ENCODE measurements at places on chromosomes 2 and 18.

DNA sequence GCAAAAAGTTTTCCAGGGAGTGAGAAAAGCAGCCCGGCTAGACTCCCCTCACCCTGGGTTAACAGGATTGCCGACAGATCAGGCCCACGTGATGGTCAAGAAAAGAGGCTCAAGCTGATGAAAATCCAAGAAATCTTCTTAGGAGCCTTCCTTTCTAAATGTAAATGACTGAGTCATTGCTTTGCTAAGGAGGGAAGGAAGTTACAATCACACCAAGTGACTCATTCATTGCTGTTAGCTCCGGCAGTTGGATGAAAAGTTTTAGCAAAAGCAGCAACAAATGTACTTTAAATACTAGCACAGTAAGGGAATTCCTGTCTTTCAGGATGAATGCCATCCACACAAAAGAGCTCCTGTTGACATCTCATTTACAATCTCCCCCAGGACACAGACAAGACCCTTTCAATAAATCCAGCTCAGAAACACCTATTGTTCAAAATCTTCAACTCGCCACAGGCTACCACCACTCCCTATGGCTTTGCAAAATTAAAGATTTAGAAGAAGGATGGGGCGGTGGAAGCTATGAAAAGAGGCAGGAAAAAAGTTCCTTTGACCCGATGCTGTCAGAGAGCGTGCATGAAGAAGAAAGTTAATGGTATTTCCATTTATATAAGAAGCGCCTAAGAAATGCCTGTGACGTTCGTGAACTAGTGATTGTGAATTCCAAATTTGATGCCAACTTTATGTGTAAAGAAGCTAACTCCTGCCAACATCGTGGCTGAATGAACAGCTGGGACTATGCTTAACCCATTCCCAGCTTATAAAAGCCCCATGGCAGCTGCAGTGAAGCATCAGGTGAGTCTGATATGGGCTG, 153.7 kb downstream of the TGIF1 start:
- DNase-seq, result no peak

GRCh38 chr2:108616751-108617161, 82.5 kb downstream of the LIMS1 start:
- DNase-seq, result no peak

DNA sequence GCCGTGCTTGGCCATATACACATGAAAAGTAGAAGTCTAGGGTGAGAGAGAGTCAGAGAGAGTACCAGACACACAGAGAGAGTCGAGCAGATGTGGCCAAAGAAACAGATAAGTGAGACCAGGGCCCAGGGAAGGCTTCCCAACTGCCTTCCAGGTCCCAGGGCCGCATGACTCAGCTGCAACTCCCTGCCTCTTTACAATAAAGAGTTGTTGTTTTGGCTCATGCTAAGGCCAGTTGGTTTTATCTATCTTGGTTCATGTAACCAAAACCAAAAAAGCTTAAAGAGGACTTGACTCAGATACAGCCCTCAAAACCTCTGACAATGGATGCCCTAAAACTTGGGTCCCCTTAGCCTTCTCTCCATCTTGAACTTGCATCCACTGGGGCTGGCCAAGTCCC, 36.9 kb downstream of the REEP1 start:
- DNase-seq, result no peak

- no peak for DNase-seq
These were observed 81.6 kb downstream of the FBXO15 start for GRCh38 chr18:74066018-74066417.

- DNase-seq, result no peak
These were observed 162.2 kb downstream of the BABAM2 start for GRCh38 chr2:28052691-28053090.

GRCh38 chr2:237885111-237885930, 25.9 kb downstream of the RAMP1 start:
- no peak for DNase-seq

- DNase-seq, result no peak
These were observed 39.2 kb downstream of the CRIM1 start for GRCh38 chr2:36394804-36395203.

GRCh38 chr2:175152242-175152641, 15.8 kb downstream of the ATF2 start:
- DNase-seq, result no peak

GRCh38 chr2:57444752-57445430, 601.7 kb upstream of the VRK2 start:
- no peak for DNase-seq

Measured in activated CD4-positive, CD25-positive, alpha-beta regulatory T cell treated with anti-CD3 and anti-CD28 coated beads, Interleukin-2, amount 50 U/mL, for 16 hours (primary cell).